Caki2 (cell line): ENCODE measurements at places on chromosomes 2 and 18. TPM values are rescaled to one million over a fixed set of nuclear protein-coding genes. Genes with fewer than 3 reads are reported as not detected.

The LRPPRC gene
- total RNA-seq = 60.9 and 74.8 TPM in 2 replicates

The ECEL1 gene
- 1.0 TPM in 1 of 2 replicates, not detected in the other for total RNA-seq

The GREB1 gene
- total RNA-seq = 0.20 and 0.91 TPM in 2 replicates

The OXER1 gene
- total RNA-seq = not detected in 2 replicates

The KATNAL2 gene
- 1.2 and 10.5 TPM in 2 replicates for total RNA-seq

The STARD6 gene
- total RNA-seq = not detected in 2 replicates
